Neural progenitor cell (in vitro differentiated cells): ENCODE measurements at places on chromosomes 7 and 10. TPM values are rescaled to one million over a fixed set of nuclear protein-coding genes. Genes with fewer than 3 reads are reported as not detected.

DNA sequence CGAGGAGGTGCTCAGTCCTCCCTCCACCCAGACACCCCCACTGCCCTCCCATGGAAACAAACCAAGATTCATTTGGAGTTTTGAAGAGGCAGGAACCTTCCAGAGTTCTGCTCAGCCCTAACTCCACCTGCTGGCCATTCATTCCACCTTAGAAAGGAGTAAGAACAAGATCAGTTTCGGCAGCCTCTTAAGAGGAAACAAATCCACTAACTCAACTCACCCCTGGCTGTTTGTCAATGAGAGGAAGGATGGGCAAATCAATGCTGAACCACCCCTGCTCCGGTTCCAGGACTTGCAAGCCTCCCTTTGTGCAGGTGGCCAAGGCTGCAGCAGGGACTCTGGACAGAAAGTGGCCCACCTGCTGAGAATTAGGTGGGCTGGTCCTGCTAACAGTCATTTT lies 26.2 kb downstream of the CCDC3 start:
- H3K4me3 ChIP-seq = no peak overlapping the region
- H3K4me1 ChIP-seq = no peaks in the 10 kb centered on the region
- no peaks in the 10 kb centered on the region for H3K36me3 ChIP-seq

DNA sequence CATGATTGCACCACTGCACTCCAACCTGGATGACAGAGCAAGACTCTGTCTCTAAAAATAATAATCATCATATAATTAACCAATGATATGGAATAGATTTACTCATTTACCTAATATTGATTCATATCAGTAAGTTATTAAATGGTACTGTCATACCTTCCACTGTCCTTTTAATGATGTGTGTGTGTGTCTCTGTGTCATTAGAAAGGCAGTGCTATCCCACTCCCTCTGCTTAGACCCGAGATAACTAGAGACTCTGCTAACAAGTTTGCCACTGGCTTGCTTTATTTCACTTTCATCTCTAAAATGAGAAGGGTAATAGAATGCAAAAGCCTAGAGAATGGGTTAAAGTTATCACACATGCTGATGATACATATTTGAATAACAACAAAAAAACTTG lies 21.1 kb downstream of the MCM10 start:
- no peaks in the 10 kb centered on the region for H3K4me1 ChIP-seq
- DNase-seq = no peak
- no peak overlapping the region for H3K27ac ChIP-seq

The ASZ1 gene
- total RNA-seq = not detected in 2 replicates

- no peak for DNase-seq
- peaks cover 3% of the 10 kb centered on the region for H3K4me1 ChIP-seq
- no peaks in the 10 kb centered on the region for H3K27me3 ChIP-seq
- H3K36me3 ChIP-seq = no peaks in the 10 kb centered on the region
- H3K27ac ChIP-seq = no peak overlapping the region
- H3K4me3 ChIP-seq = no peak overlapping the region
These were observed 142.7 kb downstream of the TRIL start for GRCh38 chr7:28815369-28815927.

- no peak overlapping the region for H3K27ac ChIP-seq
- no peak for DNase-seq
- H3K27me3 ChIP-seq = no peaks in the 10 kb centered on the region
- H3K36me3 ChIP-seq = no peaks in the 10 kb centered on the region
These were observed 545.1 kb downstream of the AUTS2 start for GRCh38 chr7:70143075-70144044.

- DNase-seq = no peak
- no peaks in the 10 kb centered on the region for H3K4me1 ChIP-seq
- H3K36me3 ChIP-seq = no peaks in the 10 kb centered on the region
- no peak overlapping the region for H3K27ac ChIP-seq
These were observed 12.7 kb downstream of the FBH1 start for GRCh38 chr10:5902511-5903274.

The PHKG1 gene
- total RNA-seq = not detected in 2 replicates

- no peak for DNase-seq
- no peak overlapping the region for H3K4me3 ChIP-seq
- no peaks in the 10 kb centered on the region for H3K4me1 ChIP-seq
- H3K27me3 ChIP-seq = no peaks in the 10 kb centered on the region
These were observed 554.4 kb upstream of the SORCS1 start for GRCh38 chr10:107718864-107719263.

The ANKRD1 gene
- 0.09 and 1.2 TPM in 2 replicates for total RNA-seq

GRCh38 chr7:22419488-22419887 lies 62.5 kb upstream of the RAPGEF5 start:
- H3K27ac ChIP-seq = no peak overlapping the region
- no peaks in the 10 kb centered on the region for H3K27me3 ChIP-seq

DNA sequence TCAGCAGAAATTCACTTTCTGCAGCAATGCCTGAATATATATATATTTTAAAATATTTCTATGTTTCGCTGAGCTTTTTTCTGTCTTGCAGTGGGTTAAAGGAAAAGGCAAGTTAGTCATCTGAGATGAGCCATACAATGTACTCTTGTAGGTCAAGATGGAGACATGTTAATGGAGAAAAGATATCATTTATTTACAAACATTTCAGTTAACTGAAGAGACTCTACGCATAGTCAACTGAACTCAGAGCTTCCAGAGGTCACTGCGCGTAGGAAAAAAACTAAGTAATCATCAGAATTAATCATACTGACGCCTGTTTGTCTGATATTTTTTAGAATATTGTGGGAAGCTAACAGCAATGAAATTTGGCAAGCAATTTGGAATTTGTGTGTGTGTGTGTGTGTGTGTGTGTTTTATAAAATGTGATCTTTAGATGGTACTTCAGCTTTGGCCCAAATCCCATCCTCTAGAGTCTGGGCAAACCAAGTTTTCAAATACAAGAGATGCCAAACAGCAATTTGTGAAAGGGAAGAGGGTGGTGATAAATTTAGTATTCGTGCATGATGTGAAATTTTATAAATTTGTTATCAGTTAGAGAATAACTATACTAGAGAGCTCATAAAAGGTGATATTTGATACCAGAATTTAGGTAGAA lies 193.9 kb upstream of the AGR3 start:
- no peaks in the 10 kb centered on the region for H3K27me3 ChIP-seq
- H3K4me1 ChIP-seq = no peaks in the 10 kb centered on the region
- H3K27ac ChIP-seq = no peak overlapping the region
- H3K4me3 ChIP-seq = no peak overlapping the region
- DNase-seq = no peak
- no peaks in the 10 kb centered on the region for H3K36me3 ChIP-seq

DNA sequence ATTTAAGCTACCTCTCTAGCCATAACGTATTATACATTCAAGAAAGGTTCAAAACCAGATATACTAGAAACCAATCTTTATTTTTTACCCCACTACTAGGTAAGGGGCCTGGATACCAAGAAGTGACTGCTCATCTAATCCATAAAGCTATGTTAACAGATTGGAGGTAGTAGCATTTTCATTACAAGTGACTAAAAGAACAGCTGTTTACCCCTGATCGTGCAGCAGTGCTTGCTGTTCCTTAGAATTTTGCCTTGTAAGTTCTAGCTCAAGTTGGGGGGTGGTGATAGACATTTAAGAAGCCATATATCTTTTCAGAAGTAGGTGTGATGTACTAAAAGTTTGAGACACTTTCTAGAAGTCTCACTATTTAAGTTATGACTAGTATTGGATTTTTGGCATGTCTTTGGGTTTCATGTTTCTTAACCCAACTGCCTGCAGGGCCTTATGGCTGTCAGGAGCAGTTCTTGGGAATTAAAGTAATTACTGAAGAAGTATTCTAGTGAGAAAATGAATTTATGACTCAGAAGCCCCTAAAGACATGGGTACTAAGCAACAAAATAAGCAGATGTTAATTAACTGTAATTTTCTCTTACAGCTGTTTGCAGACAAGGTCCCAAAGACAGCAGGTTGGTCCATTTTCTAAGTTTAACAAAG lies 2.3 kb downstream of the PPIA start:
- peaks cover 8% of the 10 kb centered on the region for H3K4me1 ChIP-seq
- peaks cover 12% of the 10 kb centered on the region for H3K36me3 ChIP-seq
- H3K27me3 ChIP-seq = no peaks in the 10 kb centered on the region
- peak overlapping the region; percentile 74 for H3K4me3 ChIP-seq

DNA sequence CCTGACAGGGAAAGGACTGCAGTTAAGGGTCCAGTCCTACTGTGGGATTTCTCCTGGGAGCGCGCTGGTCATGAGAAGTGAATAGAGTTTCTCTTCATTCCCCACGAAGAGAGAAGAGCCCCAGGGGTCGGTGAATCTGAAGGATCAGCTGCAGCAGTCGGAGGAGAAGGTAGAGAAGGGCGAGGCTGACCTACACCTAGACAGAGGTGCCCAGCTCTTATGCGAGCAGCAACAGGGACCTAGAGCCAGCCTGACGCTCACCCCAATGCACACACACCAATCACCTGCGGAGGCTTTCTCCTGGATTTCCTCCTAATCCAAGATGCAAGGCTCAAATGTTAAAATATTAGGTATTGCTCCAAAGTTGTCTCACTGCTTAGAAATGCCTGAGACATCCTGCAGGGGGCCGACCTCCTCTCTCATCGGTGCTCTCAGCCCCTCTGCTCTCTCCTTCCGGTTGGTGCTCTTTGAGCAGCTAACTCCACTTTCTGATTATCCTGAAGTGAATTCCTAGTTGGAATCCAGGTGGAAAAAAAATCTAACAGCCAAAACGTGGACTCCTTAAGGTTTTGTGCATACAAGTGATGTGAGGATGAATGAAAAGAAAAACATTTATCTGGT lies 176.4 kb downstream of the AHR start:
- H3K36me3 ChIP-seq = no peaks in the 10 kb centered on the region
- H3K27me3 ChIP-seq = no peaks in the 10 kb centered on the region
- H3K27ac ChIP-seq = no peak overlapping the region
- peak; percentile 39 for DNase-seq

The KLLN gene
- 0.96 and 1.5 TPM in 2 replicates for total RNA-seq

The SAP25 gene
- 1.5 TPM in 1 of 2 replicates, not detected in the other for total RNA-seq

- H3K27me3 ChIP-seq = no peaks in the 10 kb centered on the region
- peaks cover 3% of the 10 kb centered on the region for H3K36me3 ChIP-seq
- H3K4me1 ChIP-seq = peaks cover 11% of the 10 kb centered on the region
- no peak overlapping the region for H3K4me3 ChIP-seq
These were observed 197.2 kb upstream of the SH2B2 start for GRCh38 chr7:102089175-102090098.

The PTEN gene
- total RNA-seq = 50.5 and 64.9 TPM in 2 replicates

The WNT16 gene
- total RNA-seq = 0.03 TPM in 1 of 2 replicates, not detected in the other

The PARD3 gene
- total RNA-seq = 55.3 and 58.7 TPM in 2 replicates

DNA sequence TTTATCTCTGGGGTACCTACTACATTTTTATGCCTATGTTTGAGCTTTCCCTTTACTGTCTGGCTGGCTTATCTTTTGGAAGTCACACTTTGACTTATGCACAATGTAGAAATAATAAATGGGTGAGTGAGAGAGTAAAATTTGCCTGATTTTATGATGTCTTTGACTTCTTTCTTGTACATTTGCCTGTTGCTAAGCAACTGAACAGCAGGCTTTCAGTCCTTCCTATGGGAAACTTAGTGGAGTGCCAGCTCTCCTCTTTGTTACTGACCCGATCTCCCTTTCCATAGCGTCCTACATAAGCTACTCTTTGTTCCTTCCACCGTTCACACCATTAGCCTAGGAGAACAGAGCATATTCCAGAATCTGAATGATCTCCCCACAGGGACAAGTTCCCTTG lies 4.2 kb downstream of the TAS2R60 start:
- H3K36me3 ChIP-seq = no peaks in the 10 kb centered on the region
- peak; percentile 61 for DNase-seq
- no peak overlapping the region for H3K4me3 ChIP-seq
- peaks cover 19% of the 10 kb centered on the region for H3K4me1 ChIP-seq
- H3K27me3 ChIP-seq = no peaks in the 10 kb centered on the region

- DNase-seq = no peak
- H3K27me3 ChIP-seq = no peaks in the 10 kb centered on the region
- H3K36me3 ChIP-seq = no peaks in the 10 kb centered on the region
- H3K4me1 ChIP-seq = no peaks in the 10 kb centered on the region
- no peak overlapping the region for H3K4me3 ChIP-seq
- H3K27ac ChIP-seq = no peak overlapping the region
These were observed 11.7 kb downstream of the C1QL3 start for GRCh38 chr10:16509996-16510395.

DNA sequence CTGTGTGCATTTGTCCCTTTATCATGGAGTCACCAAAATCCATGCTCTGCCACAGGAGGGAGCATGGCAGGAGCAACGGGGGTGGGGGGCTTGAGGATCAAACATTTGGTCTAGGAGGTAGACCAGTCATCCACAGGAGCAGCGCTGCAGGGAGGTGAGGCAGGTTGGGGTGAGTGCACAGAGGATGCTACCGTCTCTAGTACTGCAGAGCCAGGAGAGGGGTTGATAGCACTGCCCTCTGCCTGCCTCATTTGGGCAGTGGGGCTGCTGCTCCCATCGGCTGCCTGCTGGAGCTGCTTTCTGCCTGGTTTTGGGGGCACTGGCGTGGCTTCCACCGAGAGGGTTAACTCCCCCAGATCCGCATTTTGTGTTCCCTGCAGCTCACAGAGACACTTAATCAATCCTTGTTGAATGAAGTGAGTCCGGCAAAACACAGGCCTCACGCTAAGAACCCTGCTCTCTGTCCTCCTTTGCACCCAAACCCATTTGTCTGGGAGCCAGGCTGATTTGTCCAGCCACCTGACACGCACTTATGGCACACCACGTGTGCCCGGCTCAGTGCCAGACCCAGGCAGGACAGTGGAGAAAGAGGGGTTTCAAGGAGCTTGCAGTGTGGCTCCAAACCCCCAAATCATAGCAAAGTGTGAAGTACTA lies 527.1 kb upstream of the FOXK1 start:
- H3K27me3 ChIP-seq = no peaks in the 10 kb centered on the region
- no peaks in the 10 kb centered on the region for H3K36me3 ChIP-seq
- no peak overlapping the region for H3K27ac ChIP-seq
- peaks cover 1% of the 10 kb centered on the region for H3K4me1 ChIP-seq

- H3K27ac ChIP-seq = no peak overlapping the region
- peak; percentile 78 for DNase-seq
- H3K27me3 ChIP-seq = no peaks in the 10 kb centered on the region
- no peaks in the 10 kb centered on the region for H3K4me1 ChIP-seq
- H3K36me3 ChIP-seq = no peaks in the 10 kb centered on the region
These were observed 147.1 kb upstream of the GHITM start for GRCh38 chr10:83991986-83992753.

The HECW1 gene
- total RNA-seq = 0.11 and 0.28 TPM in 2 replicates

DNA sequence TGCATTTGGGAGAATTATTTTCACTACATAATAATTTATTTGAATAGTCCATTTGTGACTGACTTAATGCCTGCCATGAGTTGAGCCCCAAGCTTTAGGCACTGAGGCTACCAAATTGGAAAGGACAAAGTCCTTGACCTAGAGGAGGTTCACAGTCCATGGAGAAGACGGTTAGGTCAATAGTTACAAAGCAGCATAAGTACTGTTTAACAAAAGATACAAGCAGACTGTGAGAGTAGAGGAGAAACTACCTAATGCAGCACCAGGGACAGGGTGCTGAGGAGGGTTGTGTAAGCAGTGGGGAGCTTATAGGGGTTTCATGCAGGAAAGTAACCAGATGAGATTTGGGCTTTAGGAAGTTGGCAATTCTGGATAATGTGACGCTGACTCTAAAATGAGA lies 139.2 kb downstream of the LCOR start:
- H3K27me3 ChIP-seq = no peaks in the 10 kb centered on the region
- peaks cover 17% of the 10 kb centered on the region for H3K4me1 ChIP-seq
- H3K4me3 ChIP-seq = no peak overlapping the region
- no peaks in the 10 kb centered on the region for H3K36me3 ChIP-seq
